Thoracic aorta (tissue), 2 donors: ENCODE measurements at places on chromosomes 7 and 10. TPM values are rescaled to one million over a fixed set of nuclear protein-coding genes. Genes with fewer than 3 reads are reported as not detected.

GRCh38 chr10:33570495-33570894 lies 236.0 kb upstream of the NRP1 start:
- peaks cover 3% of the 10 kb centered on the region for H3K4me1 ChIP-seq
- H3K27me3 ChIP-seq = no peaks in the 10 kb centered on the region
- H3K36me3 ChIP-seq = no peaks in the 10 kb centered on the region
- no peak overlapping the region for H3K4me3 ChIP-seq
- no peak for DNase-seq

GRCh38 chr10:129343141-129343540 lies 123.9 kb upstream of the MGMT start:
- H3K36me3 ChIP-seq = no peaks in the 10 kb centered on the region
- no peak overlapping the region for H3K4me3 ChIP-seq
- H3K27me3 ChIP-seq = no peaks in the 10 kb centered on the region
- H3K27ac ChIP-seq = no peak overlapping the region
- no peaks in the 10 kb centered on the region for H3K4me1 ChIP-seq

PAPOLB gene
- 0.68 TPM for total RNA-seq

- H3K36me3 ChIP-seq = no peaks in the 10 kb centered on the region
- no peak overlapping the region for H3K27ac ChIP-seq
- no peak overlapping the region for H3K4me3 ChIP-seq
- H3K4me1 ChIP-seq = peaks cover 2% of the 10 kb centered on the region
- DNase-seq = no peak
Measured at GRCh38 chr7:41007351-41007751, 695.5 kb downstream of the INHBA start.

GRCh38 chr7:104851268-104851667 lies 162.7 kb upstream of the KMT2E start:
- no peak overlapping the region for H3K4me3 ChIP-seq
- H3K4me1 ChIP-seq = no peaks in the 10 kb centered on the region
- H3K27ac ChIP-seq = no peak overlapping the region

GRCh38 chr7:91421018-91421417 lies 156.8 kb downstream of the FZD1 start:
- no peaks in the 10 kb centered on the region for H3K27me3 ChIP-seq
- no peak overlapping the region for H3K27ac ChIP-seq
- H3K4me1 ChIP-seq = no peaks in the 10 kb centered on the region
- H3K36me3 ChIP-seq = no peaks in the 10 kb centered on the region
- no peak for DNase-seq
- no peak overlapping the region for H3K4me3 ChIP-seq

GRCh38 chr10:4199196-4199595 lies 414.2 kb upstream of the KLF6 start:
- no peaks in the 10 kb centered on the region for H3K27me3 ChIP-seq
- no peak overlapping the region for H3K4me3 ChIP-seq
- no peaks in the 10 kb centered on the region for H3K36me3 ChIP-seq
- H3K4me1 ChIP-seq = peaks cover 15% of the 10 kb centered on the region
- no peak for DNase-seq

- H3K27ac ChIP-seq = peak overlapping the region; percentile 56
- no peaks in the 10 kb centered on the region for H3K27me3 ChIP-seq
- H3K4me1 ChIP-seq = no peaks in the 10 kb centered on the region
- no peaks in the 10 kb centered on the region for H3K36me3 ChIP-seq
Measured at GRCh38 chr10:130300608-130301020, 164.4 kb downstream of the GLRX3 start.
